ENCODE measurements at places on chromosomes 12 and 14. TPM values are rescaled to one million over a fixed set of nuclear protein-coding genes. Genes with fewer than 3 reads are reported as not detected.
A peak's percentile ranks its signal among the peaks of the same experiment; 100 is the strongest.

DNA sequence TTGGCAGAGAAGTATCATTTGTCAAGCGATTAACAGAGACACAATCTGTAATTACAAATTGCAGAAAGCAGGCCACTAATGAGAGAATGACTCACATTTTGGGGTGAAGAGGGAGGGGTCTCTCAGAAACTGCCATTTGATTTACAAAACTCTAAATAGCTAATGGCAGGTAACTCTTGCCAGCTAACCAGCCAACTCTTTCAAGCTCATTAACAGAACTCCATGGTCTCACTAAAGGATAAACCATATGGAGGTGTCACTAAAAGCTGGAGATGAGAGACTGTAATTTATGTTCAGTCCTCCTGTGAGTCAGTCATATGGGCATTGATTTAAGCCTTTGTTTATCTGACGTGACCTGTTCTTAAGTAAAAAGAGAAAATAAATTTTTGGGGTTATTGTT is 336.4 kb downstream of the FOXG1 start:
- no peak for DNase-seq

GRCh38 chr14:97116546-97116945 is 319.4 kb downstream of the VRK1 start:
- DNase-seq: no peak

DNA sequence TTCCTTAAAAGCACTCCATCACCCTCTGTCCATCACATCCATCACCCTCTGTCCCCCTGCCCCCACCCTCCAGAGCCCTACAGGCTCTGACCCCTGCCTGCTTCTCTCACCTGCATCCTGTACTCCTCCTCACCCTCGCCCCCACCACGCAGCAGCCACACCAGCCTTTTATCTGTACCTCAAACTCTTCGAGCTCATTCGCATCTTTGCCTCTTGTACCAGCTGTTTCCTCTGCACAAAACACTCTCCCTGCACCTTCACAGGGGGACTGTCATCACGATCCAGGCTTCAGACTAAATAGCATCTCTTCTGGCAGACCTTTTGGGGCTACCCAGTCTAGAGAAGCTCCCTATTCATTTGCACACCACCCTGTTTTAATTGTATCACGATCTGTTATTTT is 24.1 kb downstream of the TMEM229B start:
- no peak for DNase-seq

The RNASE9 gene
- not detected for total RNA-seq

GRCh38 chr12:122035292-122035691 is 13.6 kb downstream of the BCL7A start:
- DNase-seq: peak; percentile 82

The EXOC3L4 gene
- total RNA-seq: 22.9 TPM

- no peak for DNase-seq
Measured at GRCh38 chr12:94805749-94806529, 155.6 kb upstream of the TMCC3 start.

DNA sequence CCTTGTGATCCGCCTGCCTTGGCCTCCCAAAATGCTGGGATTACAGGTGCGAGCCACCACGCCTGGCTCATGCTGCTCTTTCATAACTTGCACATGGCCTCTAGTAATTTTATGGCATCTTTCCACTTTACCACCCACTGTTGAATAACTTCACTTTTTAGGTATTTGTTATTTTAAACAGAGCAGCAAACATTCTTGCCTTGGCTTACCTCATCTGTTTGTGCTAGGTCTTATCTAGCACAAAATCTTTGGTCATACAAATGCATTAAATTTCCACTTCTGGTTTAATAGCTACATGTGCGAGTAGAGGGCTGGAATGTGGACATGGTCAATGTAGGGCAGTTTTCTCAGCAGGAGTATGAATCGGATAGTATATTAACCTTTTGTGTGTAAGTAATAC is 38.8 kb upstream of the ATF7IP start:
- no peak for DNase-seq

- DNase-seq: peak; percentile 15
Measured at GRCh38 chr14:51652168-51653078, 713 bp downstream of the FRMD6 start.

DNA sequence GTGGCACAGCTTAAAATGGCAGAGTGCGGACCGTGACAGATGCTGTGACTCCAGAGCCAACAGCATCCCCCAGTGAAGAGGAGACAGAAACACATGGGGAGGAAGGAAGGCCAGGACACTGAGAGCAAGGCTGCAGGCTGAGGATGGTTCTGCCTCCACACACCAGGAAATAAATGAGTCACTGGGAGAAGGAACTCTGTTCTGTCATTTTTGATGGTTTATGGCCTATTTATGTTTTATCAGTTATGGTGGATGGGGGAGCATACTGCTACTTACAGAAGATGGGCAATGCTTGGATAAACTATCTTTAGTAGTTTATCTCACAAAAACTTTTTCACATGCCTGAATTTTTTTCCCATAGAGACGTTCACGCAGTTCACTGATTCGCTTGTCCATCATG is 33.8 kb downstream of the ZFYVE21 start:
- DNase-seq: no peak

DNA sequence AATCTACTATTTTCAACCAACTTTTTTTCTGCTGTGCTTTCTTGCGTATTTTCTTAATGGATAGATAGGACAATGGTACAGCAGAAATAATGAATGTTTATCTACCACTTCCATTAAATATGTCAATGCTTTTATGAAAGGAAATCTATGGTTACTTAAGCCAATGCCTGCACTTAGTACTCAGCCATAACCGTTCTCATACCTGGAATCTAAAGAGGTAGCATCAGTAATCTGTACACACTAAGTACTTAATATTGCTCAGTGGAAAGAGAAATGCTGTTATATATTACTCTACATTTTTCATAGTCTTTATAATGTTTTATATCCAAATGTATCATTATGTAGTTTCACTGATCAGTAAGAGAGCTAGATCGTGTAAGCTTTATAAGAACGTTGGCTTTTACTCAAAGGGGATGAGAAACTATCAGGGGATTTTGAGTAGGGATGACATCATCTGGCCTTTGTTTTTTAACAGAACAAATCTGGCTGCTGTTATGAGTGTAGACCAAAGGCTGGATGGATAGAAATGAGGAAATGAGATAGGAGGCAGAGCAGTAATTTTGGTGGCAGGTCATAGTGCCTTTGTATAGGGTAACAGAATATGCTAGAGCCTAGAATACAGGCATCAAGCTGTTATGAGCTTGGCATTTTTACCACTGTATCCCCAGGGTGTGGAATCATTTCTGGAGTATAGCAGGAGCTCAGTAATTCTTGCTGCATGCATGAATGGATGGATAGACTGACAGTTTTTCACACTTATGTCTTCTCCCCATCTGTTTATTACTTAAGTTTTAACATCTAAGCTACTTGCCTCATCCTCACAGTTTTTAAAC is 34.0 kb downstream of the ALG10B start:
- DNase-seq: no peak

The KCTD10 gene
- total RNA-seq: 58.1 TPM

The SERPINA3 gene
- 101 TPM for total RNA-seq

The SPTB gene
- total RNA-seq: 3.1 TPM

DNA sequence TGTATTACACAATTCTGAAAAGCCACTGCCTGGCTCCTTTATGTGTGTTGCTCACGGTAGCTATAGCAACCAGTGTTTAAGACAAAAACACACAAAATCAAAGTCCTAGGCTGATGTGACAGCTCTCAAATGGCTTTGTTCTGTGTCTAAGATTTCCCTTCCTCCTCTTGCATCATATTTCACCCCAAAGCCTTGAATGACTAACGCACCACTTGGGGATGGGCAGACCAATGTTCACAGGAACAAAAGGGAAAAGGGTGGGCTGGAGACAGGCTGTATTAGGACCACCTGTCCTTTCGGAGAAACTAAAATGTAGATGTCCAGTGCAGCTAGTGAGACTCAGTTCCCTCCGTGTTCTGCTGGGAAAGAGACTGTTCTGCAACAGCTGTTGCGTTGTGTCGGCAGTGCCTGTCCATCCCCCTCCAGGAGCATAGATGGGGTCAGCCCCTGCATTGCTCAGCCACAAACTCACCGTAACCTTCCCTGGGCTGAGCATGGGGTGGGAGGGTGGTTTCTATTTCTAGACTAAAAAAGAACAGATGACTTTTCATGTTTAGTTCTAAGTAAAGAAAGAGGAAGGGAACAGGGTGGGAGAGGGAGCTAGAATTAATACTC is 26.8 kb upstream of the DAAM1 start:
- no peak for DNase-seq

The DCN gene
- total RNA-seq: 387 TPM

The C12orf54 gene
- total RNA-seq: not detected

DNA sequence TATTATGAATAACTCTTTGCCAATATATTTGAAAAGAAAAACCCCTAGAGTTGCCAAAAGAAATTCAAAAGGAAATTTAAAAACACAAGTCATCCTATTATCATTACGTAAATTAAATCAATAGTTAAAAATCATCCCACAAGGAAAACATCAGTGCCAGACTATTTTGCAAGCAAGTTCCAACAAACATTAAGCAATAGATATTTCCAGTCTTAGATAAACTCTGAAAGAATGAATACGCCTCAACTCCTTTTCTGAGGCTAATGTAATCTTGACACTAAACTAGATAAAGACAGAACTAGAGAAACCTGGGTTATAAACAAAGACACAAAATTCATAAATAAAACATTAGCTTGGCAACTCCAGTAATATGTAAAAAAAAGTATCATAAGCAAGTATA is 245.9 kb downstream of the FOXN3 start:
- no peak for DNase-seq

The DGLUCY gene
- 97.6 TPM for total RNA-seq

The ACTN1 gene
- 460 TPM for total RNA-seq

- DNase-seq: no peak
Measured at GRCh38 chr14:103743691-103744090, 28.1 kb downstream of the ZFYVE21 start.

- DNase-seq: no peak
Measured at GRCh38 chr14:96263347-96264199, 7.6 kb downstream of the BDKRB1 start.

DNA sequence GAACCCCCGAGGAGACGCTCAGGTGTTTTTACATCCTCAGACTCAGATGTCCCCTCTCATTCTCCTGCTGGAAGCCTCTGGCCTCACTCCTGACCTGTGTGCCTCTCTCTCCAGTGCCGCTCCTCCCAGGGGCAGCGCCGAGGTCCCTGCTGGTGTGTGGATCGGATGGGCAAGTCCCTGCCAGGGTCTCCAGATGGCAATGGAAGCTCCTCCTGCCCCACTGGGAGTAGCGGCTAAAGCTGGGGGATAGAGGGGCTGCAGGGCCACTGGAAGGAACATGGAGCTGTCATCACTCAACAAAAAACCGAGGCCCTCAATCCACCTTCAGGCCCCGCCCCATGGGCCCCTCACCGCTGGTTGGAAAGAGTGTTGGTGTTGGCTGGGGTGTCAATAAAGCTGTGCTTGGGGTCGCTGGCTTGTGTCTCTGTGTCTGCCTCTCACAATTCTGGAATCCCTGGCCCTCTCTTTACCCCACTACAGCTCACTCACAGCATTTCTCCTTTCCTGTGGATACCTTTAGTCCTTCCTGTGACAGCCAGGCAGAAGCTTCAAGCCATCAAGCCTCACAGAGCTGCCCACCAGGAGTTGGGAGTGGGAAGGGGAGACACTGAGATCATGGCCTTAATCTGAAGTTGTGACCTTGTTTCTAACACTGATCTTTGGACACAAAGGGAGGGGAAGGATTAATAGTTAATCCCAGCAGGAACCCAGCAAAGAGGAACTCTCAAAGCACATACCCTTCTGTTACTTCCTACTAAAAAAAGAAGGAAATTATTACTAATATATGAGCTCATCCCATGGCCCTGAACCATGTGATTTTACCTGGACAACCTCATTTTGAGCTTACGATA is 1.1 kb upstream of the SOAT2 start:
- DNase-seq: no peak

The KRT77 gene
- total RNA-seq: not detected

DNA sequence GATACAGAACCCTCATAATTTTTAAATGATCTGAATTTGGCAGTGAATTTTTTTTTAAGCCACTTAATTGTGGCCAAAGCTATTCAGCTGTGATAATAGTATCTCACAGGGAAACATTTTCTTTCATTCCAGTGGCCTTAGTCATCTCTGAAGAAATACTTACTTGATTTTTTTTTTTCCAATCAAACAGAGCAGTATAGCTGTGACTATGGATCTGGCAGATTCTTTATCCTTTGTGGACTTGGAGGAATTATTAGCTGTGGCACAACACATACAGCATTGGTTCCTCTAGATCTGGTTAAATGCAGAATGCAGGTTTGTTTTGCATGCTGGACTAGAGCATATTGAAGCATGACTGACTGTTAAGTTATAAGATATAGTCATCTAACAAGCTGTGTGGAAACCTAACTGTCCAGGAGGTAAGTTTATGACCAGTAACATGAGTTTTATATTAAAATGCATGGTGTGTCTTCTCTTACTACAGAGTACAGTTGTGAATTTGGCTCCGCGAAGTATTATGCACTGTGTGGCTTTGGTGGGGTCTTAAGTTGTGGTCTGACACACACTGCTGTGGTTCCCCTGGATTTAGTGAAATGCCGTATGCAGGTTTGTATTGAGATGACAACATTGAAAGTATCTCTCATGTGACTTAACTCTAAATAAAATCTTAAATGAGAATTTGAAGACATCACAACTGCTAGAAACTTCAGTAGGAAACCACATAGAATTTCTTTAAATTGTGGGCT is 1.9 kb downstream of the SLC25A3 start:
- no peak for DNase-seq

DNA sequence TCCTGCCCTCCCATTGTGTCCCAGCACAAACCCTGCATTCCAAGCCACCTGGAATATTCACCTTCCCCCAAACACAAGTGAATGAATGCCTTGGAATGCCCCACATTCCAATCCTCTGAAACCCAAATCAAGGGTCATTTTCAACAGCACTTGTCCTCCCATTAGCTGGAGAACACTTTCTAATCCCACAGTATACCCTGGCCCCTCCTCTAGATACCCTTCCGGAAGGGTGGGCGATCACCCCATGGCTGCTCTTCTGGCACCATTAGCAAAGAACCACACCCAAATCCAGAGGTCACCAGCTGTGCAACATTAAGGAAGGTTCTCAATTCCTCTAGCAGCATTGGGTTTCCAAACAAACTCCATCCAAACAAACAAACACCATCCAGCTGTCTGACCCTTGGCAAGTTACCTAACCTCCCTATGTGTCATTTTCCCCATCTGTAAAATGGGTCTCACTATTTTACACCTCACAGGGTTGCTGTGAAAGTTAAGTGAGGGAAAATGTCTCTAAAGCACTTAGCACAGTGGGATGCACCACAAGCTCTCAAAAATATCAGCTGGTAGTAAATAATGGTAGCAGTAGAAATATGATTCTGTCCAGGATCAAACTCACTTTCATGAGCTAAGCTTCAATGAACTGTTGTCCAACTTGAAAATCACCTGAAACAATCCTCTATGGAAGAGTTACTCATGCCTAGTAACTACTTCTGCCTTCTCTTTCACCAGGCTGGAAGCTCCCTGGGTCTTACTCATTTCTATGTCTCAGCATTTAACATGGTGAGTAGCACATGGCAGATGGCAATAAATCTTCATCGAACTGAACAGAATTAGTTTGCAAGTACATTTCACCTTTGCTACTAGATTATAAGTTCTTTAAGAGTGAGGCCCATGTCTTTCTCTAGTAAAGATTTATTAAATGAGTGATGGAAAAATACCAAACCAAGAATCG is 5.3 kb downstream of the NUAK1 start:
- DNase-seq: no peak
